ENCODE measurements at places on chromosomes 5 and 9.
A peak's percentile ranks its signal among the peaks of the same experiment; 100 is the strongest.

DNA sequence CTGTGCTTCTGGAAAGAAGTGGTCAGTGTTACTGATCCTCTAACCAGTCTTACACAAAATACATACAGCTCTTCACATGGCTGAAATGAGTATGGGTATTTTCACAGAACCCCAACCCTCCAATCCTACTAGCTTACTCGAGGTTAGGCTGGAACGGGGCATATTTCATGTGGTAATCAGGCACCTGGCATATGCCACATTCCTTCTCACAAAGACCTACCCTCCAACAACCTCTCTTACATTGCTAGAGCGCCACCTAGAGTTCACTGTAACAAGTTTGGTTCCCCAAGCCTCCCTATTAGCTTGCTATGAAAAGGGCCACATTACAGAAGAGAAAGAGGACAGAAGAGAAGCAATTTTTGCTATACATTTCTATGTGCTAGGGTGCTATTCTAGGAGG is 597.3 kb downstream of the PRELID2 start:
- no peak for DNase-seq

DNA sequence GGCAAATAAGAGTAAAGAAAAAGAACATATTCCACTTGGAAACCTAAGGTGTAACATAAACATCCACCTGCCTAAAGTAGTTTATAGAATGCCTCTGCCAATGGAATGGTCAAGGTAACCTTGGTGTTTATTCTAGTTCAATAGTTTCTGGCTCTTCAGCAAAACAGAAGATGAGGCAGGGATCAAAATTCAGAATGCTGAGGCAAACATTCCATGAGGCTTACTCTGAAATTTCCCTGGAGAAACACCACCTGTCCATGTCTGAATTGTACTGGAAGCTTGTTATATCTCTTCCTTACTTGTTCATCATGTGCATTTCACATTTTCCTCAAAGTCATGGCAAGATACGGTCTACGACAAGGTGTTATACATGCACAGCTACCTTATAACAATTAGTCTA is 1862.4 kb upstream of the ACO1 start:
- DNase-seq = no peak

- no peak for DNase-seq
Observed at GRCh38 chr5:108420755-108421154, 38.9 kb upstream of the FBXL17 start.

- DNase-seq = no peak
Observed at GRCh38 chr9:101620452-101620851, 25.7 kb upstream of the PPP3R2 start.

DNA sequence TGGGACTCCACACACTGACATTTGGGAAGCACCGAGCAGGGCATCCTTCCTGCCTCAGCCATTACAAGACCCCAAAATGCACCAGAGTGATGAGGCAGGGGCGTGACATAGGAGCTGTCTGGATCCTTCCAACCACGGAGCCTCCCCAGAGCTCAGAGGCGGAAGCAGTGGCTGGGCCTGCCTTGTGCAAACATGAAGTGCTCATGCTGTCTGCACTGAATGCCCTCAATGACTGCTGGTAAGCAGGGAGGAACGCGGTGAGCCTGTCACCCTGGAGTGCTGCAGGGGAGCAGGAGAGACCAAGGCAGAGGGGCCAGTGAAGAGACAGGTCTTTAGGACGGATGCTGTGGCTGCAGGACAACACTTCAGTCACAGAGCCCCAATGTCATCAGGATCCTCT is 60.2 kb upstream of the HRH2 start:
- no peak for DNase-seq

- no peak for DNase-seq
Observed at GRCh38 chr5:74322944-74323343, 317.6 kb downstream of the ENC1 start.

DNA sequence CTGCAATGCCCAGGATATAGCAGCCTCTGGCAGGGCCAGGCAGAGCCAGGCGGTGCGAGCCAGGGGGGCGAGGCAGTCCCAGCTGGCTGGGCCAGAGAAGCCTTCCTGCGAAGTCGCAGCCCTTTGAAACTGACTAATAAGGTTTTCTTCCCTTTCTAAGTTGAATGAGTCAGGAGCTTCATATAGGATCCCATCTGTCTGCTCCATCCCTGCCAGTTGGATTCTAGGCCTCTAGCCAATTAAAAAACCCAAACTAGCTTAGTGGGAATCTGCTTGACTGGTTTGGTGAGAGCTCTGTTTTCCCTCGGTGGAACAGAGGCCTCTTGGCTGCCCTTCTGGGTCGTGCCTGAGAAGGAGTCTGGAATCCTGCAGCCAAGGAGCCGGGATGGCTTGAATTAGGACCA is 70.1 kb upstream of the RAPGEF1 start:
- DNase-seq = peak; percentile 31

- no peak for DNase-seq
Observed at GRCh38 chr5:133399247-133399891, 213.0 kb downstream of the FSTL4 start.

GRCh38 chr9:130599625-130600024 is 20.2 kb downstream of the FUBP3 start:
- no peak for DNase-seq

DNA sequence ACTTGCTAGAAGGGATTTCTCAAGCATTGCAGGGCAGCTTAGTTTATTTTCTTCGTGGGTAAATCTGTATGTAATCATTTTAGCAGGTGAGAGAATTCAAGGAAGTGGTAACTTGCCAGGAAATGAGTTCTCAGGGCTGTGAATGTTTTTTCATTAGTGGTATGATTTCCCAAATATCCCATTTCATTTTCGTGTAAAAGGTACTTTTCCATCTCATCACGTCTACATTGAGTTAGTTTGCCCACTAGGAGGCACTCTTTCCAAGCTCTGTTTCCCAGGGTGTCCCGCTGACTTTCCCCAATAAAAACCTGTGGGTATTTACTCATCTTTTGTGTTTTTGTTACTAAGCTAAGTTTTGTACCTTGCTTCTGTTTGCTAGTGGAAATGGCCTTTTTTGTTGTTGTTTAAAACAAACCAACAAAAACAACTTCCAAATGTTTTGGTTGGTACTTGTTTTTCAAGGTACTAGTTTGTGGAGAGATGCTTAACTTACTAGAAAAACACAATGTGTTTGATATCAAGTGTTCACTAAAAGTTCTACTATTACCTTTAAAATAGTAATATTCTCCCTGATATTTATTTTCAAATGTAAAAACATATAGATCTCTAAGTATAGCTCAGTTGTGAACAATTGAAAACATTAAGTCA is 373.6 kb downstream of the ADGRV1 start:
- DNase-seq = peak; percentile 32

DNA sequence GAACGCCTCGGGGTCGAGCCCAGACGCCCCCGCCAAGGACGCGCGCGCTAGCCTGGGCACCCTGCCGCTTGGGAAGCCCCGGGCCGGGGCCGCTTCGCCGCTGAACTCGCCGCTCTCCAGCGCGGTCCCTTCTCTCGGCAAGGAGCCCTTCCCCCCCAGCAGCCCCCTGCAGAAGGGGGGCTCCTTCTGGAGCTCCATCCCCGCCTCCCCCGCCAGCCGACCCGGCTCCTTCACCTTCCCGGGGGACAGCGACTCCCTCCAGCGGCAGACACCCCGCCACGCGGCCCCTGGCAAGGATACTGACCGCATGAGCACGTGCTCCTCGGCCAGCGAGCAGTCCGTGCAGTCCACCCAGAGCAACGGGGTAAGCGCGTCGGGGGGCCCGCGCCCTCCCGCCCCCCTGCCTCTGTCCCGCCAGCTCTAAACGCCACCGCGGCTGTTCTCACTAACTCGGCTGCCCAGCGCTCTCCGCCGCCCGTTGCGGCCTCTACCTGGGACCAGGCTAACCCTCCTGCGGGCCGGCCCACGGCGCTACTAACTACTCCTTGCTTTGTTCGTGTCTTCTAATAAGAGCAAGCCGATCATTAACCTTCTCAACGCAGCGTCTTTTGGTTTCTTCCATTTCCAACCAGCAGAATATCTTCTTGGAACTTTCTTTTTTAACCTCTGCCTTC is 93.6 kb upstream of the OTULINL start:
- no peak for DNase-seq

DNA sequence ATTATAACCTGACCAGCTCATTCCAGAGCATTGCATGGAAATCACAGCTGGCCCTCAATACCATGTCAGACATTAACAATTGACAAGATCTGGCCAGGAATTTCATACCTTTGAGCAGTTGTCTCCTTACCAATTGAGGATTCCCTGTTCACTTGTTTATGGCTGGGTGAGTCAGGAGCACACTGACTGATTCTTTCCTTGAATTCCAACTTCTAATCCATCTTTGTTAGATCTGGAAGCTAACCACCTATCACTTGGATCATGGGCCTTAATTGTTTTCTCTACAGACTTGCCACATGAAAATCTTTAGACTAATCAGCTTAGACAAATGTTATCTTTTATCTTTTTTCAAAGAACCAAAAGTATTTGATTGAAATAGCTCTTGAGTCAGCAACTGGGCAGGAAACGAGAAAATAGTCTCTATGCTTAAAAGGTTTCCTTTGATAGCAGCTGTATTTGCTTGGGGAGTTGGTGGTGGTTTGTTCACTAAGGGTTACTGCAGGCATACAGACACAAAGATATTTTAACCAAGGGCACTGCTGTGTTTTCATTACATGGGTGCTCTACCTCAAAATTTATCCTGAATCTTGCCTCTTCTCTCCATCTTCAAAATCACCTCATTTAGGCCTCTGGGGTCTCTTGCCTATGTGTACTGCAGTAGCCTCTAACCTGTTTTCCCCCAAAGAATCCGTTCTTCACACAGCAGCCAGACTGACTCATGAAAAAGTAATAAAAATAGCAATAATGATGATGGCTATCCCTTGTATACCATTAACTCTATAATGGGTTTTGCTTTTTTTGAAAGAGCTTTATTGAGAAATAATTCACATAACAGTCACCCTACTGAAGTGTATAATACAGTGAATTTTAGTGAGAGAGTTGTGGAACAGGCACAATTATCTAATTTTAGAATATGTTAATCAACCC is 197.0 kb upstream of the NMUR2 start:
- no peak for DNase-seq

- no peak for DNase-seq
Observed at GRCh38 chr5:54159153-54159892, 151.1 kb downstream of the ARL15 start.

DNA sequence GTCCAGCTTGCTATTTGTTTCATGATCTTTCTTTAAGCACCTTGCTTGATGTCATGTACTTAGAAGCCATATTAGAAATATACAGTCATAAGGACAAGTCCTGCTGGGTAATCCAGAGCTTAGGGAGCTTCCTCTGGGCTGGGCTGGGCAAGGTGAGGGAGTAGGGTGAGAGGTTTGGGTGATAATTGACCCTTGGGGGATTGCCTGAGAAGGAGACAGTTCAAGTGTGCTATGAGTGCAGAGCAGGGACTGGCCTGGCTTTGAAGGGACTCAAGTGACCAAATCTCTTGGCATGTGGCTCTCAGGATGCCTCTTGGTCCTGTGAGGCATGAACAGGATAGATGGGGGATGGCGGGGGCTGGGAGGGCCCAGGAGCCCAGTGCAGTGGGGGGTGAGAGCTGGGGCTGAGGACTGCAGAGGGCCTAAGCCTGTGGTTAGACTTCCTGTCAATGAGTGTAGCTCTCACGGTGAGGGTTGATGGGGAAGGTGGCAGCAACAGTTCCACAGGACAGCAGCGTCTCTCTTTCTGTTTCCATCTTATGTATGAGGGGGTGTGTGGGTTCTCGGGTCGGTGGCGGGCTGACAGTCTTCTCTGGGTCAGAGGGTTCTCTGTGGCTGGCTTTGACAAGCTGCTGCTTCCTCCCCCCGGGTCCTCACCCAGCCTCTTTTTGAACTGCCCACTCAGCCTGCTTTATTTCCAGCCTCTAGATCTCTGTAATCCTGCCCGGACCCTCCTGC is 53.5 kb downstream of the RGS3 start:
- DNase-seq = no peak

GRCh38 chr5:131542723-131543122 is 92.3 kb downstream of the RAPGEF6 start:
- DNase-seq = no peak

DNA sequence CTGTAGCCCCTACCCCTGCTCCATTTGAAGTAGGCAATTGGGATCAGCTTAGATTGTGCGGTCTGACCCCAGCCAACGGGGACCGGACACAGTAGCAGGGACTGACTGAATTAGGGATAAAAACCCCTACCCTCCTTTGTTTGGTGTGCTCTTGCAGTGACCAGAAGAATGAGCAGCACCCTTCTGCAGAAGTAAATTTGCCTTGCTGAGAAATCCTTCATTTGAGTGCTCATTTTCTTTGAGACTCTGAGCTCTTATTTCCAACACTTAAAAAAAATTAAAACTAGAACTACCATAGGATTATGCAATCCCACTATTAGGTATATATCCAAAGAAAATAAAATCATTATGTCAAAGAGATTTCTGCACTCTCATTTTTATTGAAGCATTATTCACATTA is 560.0 kb downstream of the CDH12 start:
- DNase-seq = no peak

DNA sequence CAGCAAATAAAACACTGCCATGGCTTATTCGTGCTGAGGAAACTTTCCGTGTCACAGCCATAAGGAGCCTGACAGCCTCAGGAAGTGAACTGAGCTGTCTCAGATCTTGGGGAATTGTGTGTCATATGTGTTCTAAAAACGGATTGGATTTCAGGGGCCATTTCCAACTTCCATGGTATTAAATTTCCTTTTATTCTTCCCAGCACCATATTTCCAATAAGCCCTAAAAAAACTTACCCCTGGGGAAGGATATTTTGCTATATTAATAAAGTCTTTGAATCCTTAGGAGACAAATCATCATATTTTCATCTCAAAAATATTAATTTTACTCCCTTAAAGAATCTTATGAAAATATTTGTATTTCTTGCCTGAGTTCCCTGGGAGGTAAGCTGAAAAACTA is 93.9 kb downstream of the LHFPL2 start:
- DNase-seq = no peak

DNA sequence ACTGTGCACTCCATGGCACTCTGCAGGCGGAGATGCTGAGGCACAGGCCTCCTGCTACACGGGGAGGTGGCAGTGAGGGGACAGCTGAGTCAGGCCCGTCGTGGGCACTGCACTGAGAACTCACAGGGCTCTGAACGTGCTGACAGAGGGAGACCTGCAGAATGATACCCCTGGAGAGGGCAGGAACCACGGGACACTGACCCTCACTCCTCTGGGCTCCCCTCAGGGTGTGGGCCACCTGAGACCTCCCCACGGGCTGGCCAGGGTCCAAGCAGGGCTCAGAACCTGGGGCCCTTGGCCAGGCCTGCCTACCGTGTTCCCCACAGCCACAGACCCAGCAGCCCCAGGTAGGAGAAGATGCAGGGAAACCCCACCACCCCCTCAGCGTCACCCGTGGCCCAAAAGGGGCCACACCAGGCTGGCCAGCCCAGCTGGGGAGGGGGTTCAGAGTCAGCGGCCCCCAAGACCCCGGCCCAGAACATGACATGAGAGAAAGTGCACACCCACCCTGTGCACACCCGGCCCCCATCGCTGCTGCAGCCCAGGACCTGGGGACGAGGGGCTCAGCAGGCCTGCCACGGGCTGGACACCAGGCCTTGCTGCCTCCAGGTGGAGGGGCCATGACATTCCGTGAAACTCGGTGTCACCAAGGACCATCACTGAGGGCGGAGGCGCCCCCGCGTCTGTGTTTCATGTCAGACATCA is 30.9 kb downstream of the GLT6D1 start:
- DNase-seq = no peak
